ENCODE measurements at places on chromosomes 3 and 15.

GRCh38 chr3:120614765-120615164 is 18.6 kb downstream of the NDUFB4 start:
- no peak for DNase-seq

DNA sequence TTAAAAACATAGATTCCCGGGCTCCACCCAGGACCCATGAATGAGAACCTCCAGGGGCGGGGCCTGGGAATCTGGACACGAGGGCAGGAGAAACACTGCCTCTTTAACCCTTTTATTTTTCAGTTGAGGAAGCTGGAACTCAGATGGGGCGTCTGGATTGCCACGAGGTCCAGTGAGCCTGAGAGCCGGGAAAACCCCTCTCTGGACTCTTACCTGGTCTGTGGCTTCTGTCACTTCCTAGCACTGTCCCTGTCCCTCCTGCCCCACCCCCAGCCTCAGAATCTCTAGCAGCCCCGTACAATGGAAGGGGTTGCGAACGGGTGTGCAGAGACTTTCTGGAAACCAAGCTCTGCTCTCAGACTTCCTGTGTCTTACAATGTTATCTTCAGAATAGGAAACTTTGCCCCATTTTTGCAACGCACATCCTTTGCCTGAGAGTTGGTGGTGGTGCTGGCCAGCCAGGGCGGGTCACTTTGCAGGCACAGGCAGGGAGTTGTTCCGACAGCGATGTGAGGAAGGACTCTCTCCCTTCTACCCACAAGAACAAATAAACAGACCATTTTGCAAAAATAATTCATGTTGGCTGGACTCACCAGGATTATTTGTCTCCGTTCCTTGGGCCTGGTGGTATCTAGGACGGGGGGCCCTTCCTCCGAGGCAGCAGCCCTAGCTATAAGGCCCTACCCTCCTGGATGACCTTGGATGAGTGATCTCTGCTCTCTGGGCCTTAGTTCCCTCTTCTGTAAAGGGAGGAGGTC is 59.1 kb downstream of the SMAD6 start:
- DNase-seq, result no peak

GRCh38 chr3:38827791-38828190 is 11.8 kb upstream of the SCN10A start:
- no peak for DNase-seq

DNA sequence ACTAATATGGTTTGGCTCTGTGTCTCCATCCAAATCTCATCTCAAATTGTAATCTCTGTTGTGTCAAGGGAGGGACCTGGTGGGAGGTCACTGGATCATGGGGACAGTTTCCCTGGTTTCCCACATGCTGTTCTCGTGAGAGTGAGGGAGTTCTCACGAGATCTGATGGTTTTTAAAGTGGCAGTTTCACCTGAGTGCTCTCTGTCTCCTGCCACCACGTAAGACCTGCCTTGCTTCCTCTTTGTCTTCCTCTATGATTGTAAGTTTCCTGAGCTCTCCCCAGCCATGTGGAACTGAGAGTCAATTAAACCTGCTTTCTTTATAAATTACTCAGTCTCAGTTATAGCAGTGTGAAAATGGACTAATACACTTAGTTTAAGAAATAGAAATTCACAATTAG is 228.9 kb downstream of the CD47 start:
- DNase-seq, result no peak

GRCh38 chr3:30004481-30004880 is 601.9 kb upstream of the TGFBR2 start:
- no peak for DNase-seq

DNA sequence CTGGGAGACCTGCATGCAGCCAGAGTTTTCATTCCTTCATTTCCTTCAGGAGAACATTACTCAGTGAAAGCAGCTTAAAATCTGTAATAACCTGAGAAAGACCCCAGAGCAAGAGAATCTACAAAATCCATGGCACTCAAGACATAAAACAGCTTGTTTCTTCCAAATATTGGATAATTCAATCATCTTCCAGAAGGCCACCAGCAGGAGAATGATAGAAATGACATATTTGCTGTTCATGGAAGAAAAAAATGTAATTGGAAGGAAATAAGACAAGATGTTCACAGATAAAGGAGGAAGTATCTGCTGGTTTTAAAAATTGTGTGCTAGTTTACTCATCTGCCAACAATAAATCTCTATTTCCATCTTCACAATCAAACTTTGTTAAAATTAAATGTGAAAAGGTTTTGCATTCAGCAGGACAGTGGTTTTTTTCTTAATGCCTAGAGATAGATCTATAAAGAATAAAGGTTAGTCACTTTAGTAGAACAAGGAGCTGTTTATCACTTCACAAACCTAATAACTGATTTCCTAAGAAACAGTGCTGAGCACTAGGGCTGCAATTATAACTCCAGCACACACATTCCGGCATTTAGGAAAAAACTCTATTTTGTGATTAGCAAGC is 530.8 kb downstream of the NSUN3 start:
- DNase-seq, result no peak

DNA sequence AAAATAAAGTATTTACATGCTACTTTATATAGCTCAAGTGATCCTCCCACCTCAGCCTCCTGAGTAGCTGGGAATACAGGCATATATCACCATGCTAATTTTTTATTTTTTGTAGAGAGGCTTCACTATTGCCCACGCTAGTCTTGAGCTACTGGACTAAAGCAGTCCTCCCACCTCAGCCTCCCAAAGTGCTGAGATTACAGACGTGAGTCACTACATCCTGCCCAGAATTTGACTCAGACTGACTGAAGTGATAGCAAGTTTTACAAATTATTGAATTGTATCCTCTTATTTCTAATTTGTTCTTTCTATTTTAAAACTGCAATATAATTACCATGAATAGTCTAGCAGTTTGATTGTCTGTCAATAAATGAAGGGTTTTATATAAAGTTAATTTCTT is 210.3 kb upstream of the CGNL1 start:
- DNase-seq, result no peak

DNA sequence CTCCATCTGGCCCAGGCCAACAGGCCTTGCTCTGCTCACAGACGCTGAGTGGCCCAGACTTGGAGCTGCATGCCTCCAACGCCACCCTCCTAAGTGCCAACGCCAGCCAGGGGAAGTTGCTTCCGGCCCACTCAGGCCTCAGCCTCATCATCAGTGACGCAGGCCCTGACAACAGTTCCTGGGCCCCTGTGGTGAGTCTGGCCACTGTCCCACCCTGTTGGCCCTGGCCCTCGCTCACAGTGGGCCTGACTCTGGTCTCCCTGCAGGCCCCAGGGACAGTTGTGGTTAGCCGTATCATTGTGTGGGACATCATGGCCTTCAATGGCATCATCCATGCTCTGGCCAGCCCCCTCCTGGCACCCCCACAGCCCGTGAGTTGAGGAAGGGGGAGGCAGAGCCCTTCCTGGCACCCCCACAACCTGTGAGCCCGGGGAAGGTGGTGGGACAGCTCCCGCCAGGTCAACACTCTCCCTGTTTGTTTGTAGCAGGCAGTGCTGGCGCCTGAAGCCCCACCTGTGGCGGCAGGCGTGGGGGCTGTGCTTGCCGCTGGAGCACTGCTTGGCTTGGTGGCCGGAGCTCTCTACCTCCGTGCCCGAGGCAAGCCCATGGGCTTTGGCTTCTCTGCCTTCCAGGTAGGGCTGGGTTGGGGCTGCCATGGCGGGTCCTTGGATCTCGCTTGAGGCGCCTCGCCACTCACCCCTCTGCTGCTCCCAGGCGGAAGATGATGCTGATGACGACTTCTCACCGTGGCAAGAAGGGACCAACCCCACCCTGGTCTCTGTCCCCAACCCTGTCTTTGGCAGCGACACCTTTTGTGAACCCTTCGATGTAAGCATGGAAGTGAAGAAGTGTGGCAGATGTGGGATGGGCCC is 10.0 kb downstream of the NT5DC2 start:
- DNase-seq, result no peak

DNA sequence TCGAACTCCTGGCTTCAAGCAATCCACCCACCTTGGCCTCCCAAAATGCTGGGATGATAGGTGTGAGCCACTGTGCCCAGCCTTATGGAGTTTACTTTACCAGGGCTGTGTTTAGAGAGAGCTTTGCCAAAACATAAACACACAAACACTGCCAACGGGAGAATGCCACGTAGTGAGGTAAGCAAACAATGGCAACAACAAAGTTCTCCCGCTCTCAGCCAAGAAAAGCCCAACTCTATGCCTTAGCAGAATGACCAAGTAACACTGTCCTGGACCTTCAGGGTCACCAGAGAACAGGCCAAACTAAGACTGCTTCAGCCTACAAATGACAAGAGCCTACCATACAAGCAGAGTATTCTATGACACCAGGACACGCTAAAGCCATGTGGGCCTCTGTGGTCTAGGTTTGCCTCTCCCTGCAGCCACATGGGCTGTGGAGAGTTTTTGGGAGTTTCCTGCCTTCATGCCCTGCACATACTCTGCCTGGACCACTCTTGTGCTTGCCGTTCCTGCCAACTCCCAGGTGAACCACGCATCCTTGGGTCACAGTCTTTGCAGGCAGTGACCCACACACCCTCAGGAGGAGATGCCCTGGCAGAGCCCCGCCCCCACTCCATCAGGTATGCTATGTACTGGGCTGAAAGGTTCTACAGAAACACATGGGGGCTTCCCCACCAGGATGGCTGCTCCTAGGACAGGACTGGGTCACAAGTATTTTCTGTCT is 21.6 kb upstream of the CNBP start:
- no peak for DNase-seq

- no peak for DNase-seq
These were observed 22.2 kb downstream of the CP start for GRCh38 chr3:149199474-149199873.
